ENCODE measurements at places on chromosomes 3 and 15.

DNA sequence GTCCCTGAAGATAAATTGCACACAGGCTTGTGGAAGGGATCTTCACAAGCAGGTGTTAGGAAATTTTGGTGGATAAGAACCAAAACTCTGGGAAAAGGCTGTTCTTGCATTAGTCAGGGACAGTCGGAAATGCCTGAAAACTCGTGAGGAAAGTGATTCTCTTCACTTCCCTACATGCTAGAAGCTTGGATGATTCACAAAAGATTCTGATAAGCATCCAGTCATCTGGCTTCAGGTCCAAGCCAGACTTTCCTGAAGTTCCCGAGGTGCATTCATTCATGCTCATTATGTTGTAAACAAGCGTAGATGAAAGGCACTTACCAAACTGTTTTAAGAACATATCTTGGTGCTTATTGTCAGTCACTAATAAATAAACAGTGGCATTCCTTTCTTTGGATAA is 1028.7 kb downstream of the NTRK3 start:
- DNase-seq: peak; percentile 77

DNA sequence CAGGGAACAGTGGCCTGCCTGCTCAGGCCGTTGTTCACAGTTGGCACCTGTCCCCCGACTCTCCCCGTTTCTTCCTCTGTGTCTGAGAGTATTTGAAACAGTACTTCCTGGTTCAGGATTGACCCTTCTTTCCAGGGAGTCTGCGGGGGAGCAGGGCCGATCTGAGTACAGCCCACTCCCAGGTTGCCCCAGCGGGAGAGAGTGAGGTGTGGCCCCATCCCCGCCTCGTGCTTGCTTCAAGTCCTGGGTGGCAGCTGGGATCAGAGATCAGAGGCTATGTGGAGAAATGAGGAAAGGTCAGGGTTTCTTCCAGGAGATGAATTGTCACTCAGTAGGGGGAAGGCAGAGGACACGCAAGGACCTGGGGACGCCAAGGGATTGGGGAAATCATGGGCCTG is 6.5 kb upstream of the DLL4 start:
- no peak for DNase-seq

- no peak for DNase-seq
These were observed 12.4 kb downstream of the TSPAN3 start for GRCh38 chr15:77058468-77058867.

DNA sequence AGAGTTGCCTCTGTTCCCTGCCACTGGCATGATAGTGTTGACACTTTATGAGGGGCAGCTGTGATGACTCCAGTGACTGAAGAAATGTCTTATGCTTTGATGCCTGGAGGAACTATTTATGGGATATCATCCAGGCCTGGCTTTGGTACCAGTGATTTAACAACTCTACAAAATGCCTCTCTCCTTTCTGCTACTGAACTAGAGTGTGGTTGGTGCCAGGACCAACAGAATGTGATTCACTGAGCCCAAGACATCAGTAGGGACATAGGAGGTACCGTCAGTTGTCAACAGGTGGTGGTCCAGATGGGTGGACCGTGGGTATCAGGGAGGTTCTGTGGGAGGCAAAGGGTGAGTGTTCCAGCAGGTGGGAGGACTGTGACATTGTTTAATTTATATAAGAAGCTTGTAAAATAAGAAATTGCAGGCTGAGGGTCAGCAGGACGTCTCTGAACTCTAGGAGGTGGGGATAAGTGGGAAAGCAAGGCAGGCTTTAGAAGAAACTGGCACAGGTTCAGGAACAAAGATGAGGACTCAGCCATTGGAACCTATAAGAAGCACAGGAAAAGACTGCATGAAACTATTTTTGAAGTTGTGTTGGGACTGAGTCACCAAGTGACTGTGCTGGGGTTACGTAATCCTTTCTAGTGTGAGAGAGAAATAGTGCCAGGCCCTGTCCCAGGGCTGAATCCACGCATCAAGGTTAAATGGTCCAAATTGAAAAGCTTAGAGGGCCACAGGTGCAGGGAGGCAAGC is 28.5 kb upstream of the SLC7A14 start:
- DNase-seq: peak; percentile 93

DNA sequence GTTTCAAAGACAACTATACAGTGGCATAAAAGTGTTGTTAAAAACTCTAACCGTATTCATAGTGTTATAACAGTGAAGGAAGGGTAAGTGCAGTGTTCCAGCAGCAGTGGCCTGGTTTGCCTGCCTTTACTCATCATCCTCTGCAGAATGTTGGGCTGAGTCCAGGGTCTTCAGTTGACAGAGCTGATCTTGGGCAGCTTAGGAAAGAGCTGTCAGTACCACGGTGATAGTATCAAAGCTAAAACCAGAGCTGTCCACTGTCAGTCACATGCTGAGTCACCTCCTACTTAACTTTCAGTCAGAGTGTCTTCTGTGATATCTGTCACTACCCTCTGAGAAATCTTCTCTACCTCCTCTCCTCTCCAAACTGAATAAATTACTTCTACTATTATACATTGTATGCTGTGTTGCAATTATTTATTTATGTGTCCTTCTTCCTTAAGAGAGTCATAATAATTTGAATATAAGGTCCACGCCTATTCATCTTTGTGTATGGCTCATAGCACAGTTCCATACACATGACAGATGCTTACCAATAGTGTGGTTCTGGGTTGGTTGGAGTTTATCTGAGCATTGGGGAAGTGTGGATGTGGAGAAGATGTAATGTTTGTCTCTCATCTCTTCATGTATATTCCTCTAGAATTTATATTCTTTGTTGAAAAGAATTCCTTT is 242.1 kb downstream of the ZIC1 start:
- peak; percentile 27 for DNase-seq

DNA sequence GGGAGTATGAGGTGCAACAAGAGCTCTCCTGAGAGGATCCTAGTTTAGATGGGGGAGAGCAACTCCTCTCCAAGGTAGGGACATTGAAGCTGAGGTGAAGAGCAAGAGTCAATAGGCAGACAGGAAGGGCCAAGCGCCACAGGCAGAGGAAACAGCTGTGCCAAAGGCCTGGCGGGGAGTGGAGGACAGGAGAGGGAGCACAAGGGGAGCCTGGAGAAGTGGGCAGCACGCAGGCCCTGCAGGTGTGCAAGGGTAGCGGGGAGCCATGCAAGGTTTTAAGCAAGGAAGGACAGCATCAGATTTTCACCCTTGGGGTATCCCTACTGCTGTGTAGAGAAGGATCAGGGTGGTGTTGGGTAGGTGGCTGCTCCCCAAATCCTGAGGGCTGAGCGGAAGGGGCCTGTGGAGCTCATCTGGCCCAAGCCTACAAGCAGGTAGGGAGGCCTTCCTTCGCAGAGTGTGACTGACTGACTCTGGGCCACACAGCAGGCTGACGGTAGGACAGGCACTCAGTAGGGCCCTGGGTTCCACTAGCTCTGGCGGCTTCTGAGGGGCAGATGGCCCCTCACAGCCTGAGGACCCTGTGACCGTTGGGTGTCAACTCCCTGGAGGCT is 13.3 kb downstream of the CHST13 start:
- DNase-seq: no peak

DNA sequence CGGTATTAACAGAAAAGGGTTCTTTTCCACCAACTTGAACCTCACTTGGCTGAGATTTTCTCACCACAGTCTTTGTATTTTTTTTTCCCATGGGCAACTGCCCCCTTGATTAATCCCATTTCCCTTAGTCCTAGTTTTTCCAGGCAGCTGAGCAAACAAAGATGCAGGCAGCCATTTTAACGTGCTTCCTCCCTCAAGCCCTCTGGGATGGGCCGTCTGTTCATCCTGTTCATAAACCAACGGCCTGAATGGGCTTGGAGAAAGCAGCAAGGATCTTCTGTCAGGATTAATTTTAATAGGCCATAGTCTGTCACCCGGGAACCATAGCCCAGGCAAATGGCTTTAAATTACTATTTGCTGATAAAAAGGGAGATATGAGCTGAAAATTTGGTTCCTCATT is 10.4 kb upstream of the POLR2M start:
- no peak for DNase-seq

- DNase-seq: no peak
These were observed 23.4 kb upstream of the CLEC3B start for GRCh38 chr3:45002720-45003119.

DNA sequence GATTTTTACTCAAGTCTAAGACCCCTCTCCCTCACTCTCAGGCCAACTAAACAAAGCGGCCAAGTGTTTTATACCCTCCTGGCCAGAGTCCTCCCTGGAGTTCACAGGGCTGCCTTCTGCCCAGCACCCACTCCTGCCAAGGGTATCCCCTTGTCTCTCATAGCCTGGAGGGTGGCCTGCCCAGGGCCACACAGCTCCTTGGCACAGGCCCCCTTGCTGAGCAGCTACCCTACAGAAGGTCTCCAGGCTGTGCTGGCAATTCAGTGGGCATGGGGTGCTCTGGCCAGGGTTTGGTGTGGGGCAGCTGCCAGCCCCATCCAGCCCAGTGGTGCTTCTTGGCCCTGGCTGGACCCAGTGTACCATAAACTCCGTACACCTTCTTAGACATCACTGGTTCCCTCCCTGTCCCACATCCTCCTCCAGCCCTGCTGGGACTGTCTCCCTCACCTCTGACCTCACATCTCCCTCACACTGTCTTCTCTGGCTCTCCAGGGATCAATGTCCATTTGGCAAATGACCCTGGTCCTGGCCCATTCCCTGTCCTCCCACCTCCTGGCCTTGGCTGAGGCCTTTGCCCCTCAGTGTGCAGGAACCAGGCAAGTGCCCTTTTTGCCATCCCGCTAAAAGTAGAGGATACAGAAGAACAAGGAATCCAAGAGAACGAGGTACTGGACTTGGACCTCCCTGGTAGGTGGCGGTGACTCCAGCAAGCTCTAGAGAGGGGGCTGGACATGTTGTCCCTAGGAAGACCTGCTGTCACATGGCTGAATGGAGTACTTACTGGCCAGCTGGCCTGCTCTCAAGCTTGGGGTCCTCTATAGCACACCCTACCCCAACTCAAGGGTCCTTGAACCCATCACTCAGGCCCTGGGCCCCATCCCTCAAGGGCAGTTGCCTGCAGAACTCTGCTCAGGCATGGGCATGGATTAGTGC is 50.0 kb upstream of the TRPM1 start:
- DNase-seq: no peak

GRCh38 chr15:77186594-77187011 is 115.7 kb upstream of the TSPAN3 start:
- DNase-seq: peak; percentile 30

- no peak for DNase-seq
These were observed 68.3 kb downstream of the OCA2 start for GRCh38 chr15:28030801-28031200.

DNA sequence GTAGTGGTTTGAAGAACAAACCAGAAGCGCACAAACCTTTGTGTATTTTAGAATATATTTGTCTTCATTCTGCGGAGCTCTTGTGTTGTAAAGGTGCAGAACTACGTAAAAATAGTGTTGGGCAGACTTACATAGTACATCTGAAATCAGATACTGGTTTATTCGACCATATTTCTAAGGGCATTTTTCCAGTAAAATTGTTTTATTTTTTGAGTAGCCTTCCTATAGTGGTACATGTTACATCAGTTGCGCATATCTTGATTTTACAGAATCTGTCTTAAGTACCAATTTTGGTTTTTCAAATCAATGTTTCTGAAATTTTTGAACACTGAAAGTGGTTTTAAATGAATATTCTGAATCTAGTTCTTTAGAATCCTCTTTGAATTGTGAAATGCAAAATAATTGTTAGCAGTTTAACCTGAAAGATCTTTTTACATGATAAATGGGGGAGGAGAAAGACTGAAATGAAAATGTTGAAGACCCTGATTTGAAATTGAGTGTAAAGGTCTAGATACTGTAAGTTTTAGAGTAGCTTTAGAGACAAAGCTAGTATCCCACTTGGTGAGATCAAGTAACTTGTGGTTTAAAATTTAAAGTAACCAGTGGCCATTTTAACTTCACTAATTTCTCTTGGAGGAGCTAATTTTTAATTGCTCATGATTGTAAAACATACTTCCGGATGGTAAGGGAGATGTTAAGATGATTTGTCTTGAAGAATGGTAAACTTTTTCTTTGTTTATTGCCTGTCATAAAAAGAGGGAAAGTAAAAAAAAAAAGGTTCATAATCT is 15.5 kb upstream of the CHD2 start:
- peak; percentile 41 for DNase-seq
